ENCODE measurements at places on chromosomes 2 and 18. TPM values are rescaled to one million over a fixed set of nuclear protein-coding genes. Genes with fewer than 3 reads are reported as not detected.

CRYBA2 gene
- total RNA-seq = not detected

DNA sequence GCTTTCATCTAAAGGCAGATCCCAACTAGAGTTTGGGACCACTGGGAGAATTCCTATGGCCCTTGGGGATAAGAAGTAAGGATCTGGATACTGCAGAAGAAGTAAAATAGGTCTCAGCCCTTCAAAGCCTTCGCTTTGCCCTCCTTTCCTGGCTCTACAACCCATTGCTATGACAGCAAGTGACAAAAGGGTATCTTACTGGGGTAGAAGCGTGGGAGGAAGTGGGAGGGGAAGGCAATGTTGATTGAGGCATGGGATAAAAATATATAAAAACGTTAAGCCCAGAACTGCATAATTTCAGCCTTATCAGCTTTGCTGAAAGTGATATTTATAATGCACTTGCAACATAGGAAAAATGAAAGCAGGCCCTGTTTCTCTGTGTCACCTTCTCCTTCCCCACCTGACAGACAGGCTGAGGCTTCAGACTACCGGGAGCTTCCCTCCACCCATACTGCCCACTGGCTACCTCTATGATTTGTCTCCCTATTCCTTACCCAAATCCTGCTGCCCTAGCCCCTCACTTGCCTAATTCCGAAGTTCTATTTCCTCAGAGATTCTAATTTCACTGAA lies 14.9 kb upstream of the SOS1 start:
- no peak for DNase-seq

TLK1 gene
- 63.4 TPM for total RNA-seq

GRCh38 chr2:24731040-24731439 lies 62.2 kb downstream of the PTRHD1 start:
- no peak for DNase-seq

DNA sequence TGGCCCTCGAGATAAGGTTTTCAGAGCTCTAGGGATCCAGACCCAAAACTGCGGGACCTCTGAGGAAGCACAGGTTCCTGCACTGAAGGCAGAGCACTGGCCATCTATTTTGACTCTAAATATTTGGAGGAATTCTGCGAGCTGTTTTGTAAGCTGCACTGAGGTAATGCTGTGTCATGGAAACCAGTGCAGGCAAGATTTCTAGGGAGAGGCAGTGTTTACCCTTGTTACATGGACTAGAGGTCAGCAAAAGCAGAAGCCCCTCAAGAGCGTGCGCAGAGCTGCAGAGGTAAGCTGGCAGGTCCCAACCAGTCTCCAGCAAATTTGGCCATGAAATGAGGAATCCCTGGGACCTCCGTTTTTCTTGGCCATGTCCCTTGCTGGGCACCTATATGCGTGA lies 137.3 kb downstream of the RNF152 start:
- no peak for DNase-seq

All from Calu3 (cell line).